ENCODE measurements at places on chromosomes 5 and 9.

GRCh38 chr5:137836997-137837396 lies 30.7 kb upstream of the MYOT start:
- DNase-seq, result no peak

DNA sequence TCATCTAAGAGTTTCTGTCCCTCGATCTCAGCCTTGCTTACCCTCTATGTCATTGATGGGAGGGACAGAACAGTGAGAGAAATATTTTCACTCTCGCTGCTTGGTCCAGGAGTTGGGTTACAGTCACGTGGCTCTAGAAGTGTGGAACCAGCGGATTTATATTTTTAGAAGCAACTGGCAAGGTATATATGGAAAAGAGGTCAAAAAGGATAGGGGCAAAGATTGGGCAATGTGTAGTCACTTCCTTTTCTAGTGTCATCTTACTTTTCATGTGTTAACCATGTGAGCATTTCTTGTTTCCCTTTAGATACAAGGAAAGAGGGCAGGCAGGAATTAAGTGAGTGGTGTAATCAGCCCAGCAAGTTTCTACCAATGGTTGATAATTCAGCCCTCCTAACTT lies 111.5 kb upstream of the ZNF366 start:
- no peak for DNase-seq

GRCh38 chr5:55994495-55994997 lies at the start of gene IL6ST:
Gene IL6ST, minus strand, starts transcription at chr5:55994963. Its CDS starts 18,685 bp downstream, at chr5:55976278.
- DNase-seq, result peak; percentile 80

DNA sequence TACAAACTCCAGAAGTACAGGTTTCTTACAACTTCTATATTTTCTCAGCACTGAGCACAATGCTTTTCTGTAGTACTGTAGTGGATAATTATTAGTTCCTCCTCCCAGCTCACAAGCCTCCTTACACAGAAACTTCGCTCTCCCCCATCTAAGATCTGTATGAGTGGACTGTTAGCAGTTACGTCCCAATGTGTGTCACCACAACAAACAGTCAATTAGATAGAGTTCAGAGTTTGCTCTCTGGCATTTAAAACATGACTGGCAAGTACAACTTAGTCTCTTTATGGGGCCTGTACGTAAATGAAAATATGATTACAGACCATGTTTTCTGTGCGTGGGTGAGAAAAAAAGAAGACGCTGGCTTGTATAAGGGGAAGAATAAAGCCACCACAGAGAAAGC lies 631.4 kb upstream of the DMAC1 start:
- no peak for DNase-seq

DNA sequence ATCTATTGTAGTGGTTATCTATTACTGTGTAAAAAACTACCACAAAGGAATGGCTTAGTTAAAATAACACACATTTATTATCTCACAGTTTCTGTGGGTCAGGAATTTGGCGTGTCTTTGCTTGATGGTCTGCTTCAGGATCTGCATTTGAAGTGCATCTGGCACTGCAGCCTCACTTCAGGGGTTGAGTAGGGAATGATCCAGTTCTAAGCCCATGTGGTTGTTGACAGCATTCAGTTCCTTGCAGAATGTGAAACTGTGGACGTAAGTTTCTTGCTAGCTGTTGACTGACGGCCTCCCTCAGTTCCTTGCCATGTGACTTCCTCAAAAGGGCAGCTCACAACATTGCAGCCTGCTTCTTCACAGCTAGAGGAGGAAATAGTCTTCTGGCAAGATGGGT lies 2.1 kb upstream of the OGN start:
- DNase-seq, result peak; percentile 4

GRCh38 chr9:98222885-98223691 lies 30.7 kb upstream of the CORO2A start:
- no peak for DNase-seq

- no peak for DNase-seq
Observed at GRCh38 chr5:115888027-115888426, 46.3 kb downstream of the AP3S1 start.

DNA sequence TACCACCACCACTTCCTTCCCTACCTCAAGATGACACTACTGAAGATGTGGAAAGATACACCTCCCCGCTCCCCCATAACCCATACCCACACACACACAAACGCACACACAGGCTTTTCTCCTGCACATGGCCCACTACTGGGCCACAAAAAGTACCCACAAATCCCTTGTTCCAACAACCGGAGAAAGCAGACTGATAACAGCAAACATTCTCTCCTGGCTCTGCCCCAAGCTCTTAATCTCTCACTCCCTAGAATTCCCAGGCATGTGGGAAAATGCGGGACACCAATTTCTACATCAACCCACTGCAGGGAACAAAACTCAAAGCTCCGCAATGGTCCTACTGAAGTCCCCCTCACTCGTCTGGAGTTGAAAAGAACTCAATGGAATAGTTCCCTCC lies 611.0 kb upstream of the KLF4 start:
- DNase-seq, result no peak

DNA sequence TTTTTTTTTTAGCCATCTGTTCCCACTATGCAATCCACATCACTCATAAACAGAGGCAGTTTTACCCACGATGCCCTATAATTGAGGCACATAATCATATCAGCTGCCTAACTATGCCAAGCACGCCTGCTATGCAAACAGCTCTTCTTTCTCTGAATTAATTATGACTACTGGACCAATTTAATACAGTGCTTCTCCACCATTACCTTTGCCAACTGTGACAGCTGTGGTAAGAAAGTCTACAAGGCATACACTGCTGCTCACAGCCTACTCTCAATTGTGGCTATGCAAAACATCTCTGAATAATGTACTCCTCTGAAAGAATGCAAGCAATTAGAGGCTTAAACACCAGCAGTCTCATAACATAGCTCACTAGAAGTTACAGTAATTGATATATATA lies 97.1 kb downstream of the DTWD2 start:
- DNase-seq, result no peak

DNA sequence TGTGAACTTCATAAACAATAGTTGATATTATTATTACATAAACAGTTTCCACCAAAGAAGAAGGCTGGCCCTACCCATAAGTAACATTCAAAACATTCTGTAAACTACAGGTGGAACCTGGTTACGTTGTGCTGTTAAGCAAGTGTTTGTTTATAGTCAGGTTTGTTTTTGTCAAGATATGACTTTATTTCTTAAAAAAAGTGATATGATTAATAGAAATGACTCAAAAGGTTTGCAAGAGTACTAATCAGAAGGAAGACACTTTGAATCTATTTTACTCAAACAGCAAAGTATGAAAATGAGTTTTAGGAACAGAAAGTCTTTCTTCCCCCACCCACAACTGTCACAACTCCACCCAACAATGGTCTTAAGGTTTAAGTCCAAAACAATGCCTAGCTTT lies 220.8 kb downstream of the PLK2 start:
- no peak for DNase-seq

- DNase-seq, result no peak
Observed at GRCh38 chr5:6365977-6366590, 12.3 kb downstream of the MED10 start.

GRCh38 chr9:113380869-113381378 lies 4.1 kb upstream of the HDHD3 start:
- DNase-seq, result no peak

GRCh38 chr5:21918451-21918850 lies 934.7 kb downstream of the CDH12 start:
- no peak for DNase-seq

DNA sequence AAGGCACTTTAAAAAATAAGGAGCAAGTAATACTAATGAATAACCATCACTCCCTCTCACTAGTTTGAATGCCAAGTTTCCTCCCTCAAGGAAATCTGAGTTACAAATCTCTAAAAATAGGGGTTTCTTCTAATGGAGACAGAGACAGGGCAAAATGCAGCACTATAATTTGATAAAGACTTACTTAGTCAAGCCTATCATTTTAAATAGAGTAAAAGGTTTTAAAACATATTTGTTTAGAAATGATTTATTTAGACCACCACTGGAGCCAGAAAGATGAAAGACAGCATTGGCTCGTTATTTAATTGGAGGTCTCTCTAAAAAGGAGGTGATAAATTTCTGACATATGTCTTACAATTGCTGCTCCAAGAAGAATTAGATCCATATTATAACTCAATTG lies 228.7 kb downstream of the TLE1 start:
- no peak for DNase-seq

- no peak for DNase-seq
Observed at GRCh38 chr5:143801252-143801939, 10.6 kb upstream of the HMHB1 start.

GRCh38 chr5:97980291-97980690 lies 793.2 kb upstream of the RGMB start:
- DNase-seq, result no peak

DNA sequence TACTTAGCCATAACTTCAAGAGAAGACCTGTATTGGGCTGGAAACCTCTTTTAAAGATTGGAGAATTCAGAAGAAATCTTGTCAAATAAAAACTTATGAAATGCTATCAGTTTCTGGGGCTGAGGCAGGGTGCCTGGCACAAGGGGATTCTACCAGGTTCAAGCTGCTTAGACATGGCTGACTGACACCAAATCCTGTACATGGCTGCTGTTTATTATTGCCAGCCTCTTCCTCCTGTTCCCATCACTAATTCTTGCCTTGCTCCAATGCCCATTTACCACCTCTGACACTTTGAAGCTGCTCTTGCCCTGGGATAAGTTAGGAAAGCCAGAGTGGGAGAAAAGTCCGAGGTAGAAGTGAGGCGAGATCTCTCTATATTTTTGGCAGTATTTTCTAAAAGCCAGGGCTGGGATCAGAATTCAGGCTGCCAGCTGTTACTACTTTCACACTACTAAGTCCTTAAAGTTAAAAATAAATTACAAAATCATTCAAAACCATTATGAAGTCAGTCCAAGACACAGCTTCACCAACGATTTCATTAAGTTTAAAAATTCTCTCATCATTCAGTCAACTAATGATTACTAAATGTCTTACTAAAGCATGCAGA lies 66.3 kb upstream of the TNFAIP8 start:
- no peak for DNase-seq

- no peak for DNase-seq
Observed at GRCh38 chr5:139577689-139578290, 16.7 kb downstream of the UBE2D2 start.

DNA sequence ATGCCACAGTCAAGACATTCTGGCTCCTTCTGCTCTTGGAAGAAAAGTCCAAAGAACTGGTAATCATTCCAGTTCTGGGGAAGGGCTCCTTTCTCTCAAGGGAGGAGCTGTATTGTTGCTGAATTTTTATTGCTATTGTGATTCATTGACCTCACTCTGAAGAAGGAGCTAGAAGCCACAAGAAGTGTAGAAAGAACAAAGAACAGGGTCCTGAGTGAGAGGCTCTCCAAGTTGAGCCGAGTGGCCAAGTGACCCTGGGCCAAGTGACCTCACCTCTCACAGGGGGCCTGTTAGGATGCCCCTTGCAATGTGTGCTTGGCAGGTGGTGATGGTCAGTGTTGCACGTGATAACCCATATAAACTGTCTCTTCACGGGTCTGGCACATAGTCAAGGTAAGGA lies 173.3 kb downstream of the FGF18 start:
- DNase-seq, result no peak

GRCh38 chr9:86668488-86668887 lies 278.8 kb downstream of the GAS1 start:
- no peak for DNase-seq

Measured in substantia nigra (tissue), 51 donors.